ENCODE measurements at places on chromosomes 11 and 22.
A peak's percentile ranks its signal among the peaks of the same experiment; 100 is the strongest.

DNA sequence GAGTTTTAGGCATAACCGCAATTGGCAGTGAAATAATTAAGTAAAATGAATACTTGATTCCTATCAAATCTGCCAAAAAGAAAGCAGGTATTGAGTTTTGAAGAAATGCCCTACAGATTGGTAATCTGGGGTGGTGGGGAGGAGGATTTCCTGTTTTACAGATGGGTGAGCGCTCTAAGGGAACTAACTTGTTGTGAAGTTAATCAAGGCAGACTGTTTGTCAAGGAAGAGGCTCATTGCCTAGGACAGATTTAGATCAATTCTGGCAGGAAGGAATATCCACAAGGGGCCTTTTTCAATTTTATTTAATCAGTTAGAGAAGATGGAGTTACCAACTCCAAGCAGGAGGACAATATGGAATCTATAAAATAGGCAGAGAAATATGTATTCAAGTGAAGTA lies 271.5 kb upstream of the CCDC90B start:
- DNase-seq: no peak

DNA sequence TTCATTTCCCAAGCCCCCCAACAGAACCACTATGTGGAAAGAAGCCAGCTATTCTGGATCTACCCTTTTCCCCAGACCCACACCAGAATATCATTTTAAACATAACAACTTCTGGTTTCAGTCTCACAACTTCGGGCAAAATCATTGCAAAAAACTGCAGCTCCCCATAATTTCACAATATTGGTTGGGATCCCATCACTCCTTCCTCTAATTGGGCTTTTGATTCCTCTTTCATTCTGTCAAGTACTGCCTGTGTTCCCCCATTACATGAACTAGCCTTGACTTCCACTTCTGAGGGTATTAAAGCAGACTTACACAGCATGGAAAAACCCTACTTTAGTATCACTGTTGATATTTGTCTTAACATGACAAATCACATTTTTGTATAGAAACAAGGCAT lies 4.1 kb upstream of the APOL3 start:
- DNase-seq: no peak

- no peak for DNase-seq
Measured at GRCh38 chr11:66902486-66903177, 45.8 kb downstream of the LRFN4 start.

GRCh38 chr11:70501051-70501901 lies 102.9 kb downstream of the CTTN start:
- peak; percentile 84 for DNase-seq

DNA sequence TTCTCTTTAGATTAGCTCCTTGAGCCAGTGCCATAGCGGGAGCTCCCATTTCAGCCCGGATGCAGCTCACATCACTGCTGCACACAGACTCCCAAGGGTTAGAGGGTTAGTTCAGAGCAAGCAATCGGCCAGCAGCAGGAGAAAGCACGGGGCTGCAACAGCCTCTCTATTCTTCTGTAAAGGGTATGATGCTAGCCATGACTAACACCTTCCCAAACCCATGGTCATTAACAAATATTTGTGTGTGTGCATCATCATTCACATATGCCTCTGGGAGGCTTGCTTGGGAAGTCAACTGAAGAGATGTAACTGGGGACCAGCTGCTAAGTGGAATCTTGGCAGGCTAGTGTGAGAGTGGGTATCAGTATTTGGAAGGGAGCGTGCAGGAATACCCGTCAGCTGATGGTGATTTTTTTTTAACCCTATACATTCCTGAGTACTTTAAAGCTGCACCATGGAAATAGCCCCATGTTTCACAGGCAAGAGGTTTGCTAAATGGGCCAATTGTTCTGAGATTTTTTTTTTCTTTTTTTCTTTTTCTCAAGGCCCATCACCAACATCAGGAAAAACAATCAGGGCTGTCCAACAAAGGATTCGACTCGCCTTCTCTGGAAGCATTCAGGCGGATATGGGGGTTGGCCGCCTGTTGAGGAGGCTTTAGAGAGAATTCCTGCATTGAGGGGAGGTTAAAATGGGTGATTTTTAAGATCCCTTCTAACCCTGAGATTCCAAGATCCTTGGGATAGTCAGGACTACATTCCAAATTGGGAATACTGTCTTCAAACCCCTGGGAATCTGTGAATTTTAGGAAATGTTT lies 33.2 kb upstream of the CCDC89 start:
- peak; percentile 96 for DNase-seq

Data from islet precursor cell (in vitro differentiated cells).